Activated naive CD8-positive, alpha-beta T cell treated with anti-CD3 and anti-CD28 coated beads, Interleukin-2, amount 10 ng/mL, durations not matched to agents 7 days and 5 days (primary cell): ENCODE measurements at places on chromosomes 16 and 17. TPM values are rescaled to one million over a fixed set of nuclear protein-coding genes. Genes with fewer than 3 reads are reported as not detected.

GRCh38 chr17:36859003-36859300, 78.3 kb upstream of the LHX1 start:
- no peak for DNase-seq

Gene SMARCE1
- 109 TPM for total RNA-seq

Gene SULT1A1
- total RNA-seq = 17.5 TPM

- DNase-seq = no peak
These were observed 21.5 kb downstream of the USP22 start for GRCh38 chr17:21021208-21021803.

- no peak for DNase-seq
These were observed 34.2 kb downstream of the TBX4 start for GRCh38 chr17:61486135-61487120.

- no peak for DNase-seq
These were observed 23.7 kb upstream of the RCVRN start for GRCh38 chr17:9928601-9929333.

DNA sequence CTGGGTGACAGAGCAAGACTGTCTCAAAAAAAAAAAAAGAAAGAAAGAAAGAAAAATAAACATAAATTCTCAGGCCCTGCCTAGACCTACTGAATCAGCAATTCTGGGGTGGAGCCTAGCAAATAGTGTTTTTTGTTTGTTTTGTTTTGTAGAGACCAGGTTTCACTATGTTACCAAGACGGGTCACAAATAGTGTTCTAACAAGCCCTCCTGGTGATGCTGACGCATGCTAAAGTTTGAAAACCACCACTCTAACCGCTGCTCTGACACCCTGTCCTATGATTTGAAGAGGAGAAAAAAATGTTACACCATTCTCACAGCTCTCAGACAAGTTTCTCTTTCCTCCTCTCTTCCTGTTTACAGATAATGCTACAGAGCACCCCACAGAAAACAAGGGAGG, 1.5 kb downstream of the MRPL10 start:
- no peak for DNase-seq

DNA sequence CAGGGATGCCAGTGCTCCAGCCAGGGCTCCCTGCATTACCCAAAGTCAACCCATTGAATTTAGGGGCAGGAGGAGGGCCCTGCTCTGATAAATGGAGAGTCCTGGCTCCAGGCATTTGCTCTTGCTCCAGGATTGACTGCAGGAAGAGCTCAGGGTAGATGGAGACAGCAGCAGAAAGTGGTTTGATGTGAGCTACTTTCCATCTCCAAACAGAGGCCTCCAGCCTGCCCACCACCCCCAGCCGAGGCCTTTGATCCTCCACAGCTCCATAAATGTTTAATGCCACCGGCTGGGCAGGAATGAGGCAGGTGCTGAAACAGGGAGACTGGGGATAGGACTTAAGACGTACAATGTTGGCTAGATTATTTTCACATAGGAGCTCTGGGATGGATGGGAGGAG, 4.3 kb upstream of the SEZ6 start:
- no peak for DNase-seq

DNA sequence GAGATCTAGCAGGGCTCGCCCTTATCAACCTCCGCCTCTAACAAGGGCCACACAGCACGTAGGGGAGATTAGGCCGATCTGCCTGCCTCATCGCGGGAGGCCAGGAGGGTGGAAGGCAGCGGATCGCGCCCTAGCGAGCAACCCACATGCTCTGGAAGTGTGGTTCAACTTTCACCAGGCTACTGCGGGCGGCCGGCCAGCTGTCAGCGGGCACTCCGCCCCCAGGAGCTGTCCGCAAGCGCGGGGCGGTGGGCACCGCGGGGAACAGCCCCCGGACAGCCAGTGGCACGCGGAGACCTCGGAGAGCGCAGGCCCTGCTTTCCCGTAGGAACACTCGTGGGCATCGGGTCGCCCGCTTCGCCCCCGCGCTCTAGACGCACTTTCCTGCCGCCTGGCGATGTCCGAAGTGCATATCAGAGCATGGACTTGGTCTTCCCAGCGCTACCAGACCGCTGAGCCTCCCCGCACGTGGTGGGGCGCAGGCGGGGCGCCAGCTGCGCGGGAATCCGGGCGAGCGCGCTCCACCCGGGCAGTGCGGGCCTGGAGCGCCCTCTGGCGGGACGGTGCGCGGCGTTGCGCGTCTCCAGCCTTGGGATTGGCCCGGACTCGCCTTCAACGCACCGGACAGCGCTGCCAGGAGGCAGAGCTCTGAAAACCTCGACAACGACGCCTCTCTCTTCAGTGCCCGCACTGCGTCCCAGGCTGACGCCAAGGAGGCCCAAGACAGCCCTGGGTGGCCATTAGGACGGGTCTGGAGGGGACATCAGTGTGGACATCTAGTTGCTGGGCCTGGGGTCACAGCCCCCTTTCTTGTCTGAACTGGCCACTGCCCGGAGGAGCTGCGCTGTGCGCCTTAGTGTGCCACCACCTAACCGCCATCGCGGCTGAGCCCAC, 3.6 kb upstream of the ZNHIT3 start:
- peak; percentile 94 for DNase-seq

GRCh38 chr16:8887952-8888560, 5.9 kb downstream of the LITAFD start:
- DNase-seq = no peak

DNA sequence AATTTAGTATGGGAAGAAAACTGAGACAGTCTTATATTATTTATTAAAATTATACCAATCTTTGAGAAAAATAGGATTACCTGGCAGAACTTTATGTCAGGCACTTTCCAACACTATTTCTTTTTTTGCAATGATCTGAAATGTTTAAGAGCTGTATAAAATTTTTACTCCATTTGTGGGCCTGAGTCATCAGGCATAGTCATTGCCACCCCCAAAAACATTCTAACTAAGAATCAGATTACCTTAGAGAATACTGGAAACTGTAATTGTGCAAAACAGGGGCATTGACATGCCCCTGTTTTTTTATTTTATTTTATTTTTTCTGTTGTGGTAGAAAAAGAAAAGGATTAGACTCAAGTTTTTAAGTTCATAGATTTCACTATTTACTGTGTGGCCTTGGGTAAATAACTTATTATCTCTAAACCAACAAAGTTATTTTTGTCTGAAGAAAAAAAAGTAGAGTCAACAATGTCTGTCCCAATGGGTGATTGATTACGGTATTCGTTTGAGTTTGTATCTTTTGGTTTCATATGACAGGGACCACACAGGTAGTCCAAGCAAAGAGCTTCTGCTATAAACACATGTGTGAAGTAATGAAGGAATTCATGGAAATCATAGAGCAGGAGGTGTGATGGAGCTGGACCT, 24.6 kb downstream of the VAT1L start:
- no peak for DNase-seq

- DNase-seq = no peak
These were observed 2.0 kb upstream of the YPEL2 start for GRCh38 chr17:59329176-59330052.

GRCh38 chr17:75601057-75601987, 13.7 kb downstream of the MYO15B start:
- DNase-seq = peak; percentile 75
